ENCODE measurements at places on chromosomes 2 and 18.

- DNase-seq = no peak
Measured at GRCh38 chr2:71528749-71529148, 75.4 kb downstream of the DYSF start.

GRCh38 chr2:183148955-183149354 is 24.7 kb downstream of the NUP35 start:
- DNase-seq = no peak

DNA sequence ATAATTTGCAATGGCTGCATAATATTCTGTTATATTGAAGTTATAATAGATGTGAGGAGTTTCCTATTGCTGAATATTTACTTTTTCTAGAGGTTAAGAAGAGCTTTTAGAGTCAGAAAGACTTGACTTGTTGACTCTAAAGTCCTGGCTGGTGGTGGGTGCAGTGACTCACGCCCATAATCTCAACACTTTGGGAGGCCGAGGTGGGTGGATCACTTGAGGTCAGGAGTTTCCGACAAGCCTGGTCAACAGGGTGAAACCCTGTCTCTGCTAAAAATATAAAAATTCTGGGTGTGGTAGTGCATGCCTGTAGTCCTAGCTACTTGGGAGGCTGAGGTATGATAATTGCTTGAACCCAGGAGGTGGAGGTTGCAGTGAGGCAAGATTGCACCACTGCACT is 33.9 kb upstream of the ATIC start:
- DNase-seq = no peak

DNA sequence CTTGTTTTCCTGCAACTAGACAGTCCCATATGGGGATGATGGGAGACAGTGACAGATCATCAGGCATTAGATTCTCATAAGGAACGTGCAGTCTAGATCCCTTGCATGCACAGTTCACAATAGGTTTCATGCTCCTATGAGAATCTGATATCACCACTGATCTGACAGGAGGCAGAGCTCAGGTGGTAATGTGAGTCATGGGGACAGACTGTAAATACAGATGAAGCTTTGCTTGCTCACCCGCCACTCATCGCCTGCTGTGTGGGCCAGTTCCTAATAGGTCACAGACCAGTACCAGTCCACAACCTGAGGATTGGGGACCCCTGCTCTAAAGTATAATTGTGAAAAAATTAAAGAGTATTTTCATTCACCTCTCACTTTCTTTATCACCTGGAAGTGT is 23.6 kb upstream of the RAB1A start:
- DNase-seq = no peak

DNA sequence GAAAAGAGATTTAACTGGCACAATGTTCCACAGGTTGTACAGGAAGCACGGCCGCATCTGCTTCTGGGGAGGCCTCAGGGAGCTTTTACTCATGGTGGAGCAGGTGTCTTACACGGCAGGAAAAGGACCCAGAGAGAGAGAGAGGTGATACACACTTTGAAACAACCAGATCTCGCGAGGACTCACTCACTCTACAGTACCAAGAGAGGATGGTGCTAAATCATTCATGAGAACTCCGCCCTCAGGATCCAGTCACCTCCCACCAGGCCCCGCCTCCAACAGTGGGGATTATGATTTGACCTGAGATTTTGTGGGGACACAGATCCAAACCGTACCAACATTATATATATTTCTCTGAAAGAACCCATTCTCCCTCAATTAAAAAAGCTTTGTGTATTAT is 79.7 kb upstream of the DOCK10 start:
- DNase-seq = no peak

GRCh38 chr2:234869969-234870368 is 81.8 kb upstream of the SH3BP4 start:
- DNase-seq = no peak

DNA sequence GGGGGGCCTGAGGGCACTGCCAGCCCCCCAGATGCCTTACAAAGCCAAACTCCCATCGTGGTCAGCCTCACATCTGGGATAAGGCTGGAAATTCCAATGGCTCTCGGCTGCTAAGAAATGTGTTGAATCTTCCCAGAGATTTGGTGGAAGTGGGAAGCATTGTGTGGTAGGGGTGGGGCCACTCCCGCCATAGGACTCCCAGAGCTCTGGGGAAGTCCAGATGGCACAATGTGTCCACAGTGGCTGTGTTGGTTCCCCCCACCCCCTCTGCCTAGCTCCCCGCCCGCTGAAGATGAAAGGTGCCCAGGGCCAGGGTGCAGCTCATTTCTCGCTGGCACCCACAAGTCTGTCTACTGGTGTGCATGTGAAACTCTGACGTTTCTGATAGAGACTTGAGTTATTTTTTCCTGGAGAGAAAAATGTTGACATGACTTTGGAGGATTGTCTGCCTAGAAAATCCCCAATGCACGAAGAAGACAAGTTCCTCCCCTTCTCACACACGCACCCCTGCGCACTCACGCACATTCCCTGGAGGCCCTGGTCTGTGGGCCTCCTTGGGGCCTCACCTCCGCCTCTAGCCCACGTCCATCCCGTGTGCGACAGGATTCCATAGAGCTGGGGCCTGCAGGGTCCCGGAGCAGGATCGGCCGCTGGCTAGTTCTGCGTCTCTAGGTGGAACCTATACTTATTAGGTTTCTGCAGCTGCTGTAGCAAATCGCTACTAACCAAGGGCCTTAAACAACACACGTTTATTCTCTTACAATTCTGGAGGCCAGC is 199.1 kb downstream of the ZFP36L2 start:
- no peak for DNase-seq

- no peak for DNase-seq
Measured at GRCh38 chr2:144170179-144170578, 349.7 kb downstream of the ZEB2 start.

GRCh38 chr18:25055076-25055475 is 296.9 kb downstream of the ZNF521 start:
- no peak for DNase-seq

GRCh38 chr2:220315098-220315823 is 687.8 kb downstream of the SLC4A3 start:
- DNase-seq = no peak

DNA sequence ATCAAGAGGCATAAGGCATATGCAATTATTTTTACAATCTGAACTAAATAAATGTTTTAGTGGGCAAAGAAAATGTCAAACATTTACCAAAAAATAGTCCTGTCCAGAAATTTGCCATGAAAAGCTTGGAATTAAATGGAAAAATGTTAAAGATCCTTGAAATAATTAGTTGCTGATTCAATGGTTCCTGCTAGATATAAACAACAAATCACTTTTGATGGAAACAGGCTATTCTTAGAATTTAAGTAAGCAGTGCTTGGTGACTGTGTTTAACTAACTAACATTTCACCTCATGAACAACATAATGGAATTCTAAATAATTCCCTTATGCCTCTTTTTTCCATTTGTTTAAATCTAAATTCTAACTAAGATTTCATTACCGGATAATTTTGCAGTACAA is 3.9 kb downstream of the RND3 start:
- no peak for DNase-seq

GRCh38 chr2:5539282-5540165 is 152.7 kb upstream of the SOX11 start:
- peak; percentile 59 for DNase-seq

DNA sequence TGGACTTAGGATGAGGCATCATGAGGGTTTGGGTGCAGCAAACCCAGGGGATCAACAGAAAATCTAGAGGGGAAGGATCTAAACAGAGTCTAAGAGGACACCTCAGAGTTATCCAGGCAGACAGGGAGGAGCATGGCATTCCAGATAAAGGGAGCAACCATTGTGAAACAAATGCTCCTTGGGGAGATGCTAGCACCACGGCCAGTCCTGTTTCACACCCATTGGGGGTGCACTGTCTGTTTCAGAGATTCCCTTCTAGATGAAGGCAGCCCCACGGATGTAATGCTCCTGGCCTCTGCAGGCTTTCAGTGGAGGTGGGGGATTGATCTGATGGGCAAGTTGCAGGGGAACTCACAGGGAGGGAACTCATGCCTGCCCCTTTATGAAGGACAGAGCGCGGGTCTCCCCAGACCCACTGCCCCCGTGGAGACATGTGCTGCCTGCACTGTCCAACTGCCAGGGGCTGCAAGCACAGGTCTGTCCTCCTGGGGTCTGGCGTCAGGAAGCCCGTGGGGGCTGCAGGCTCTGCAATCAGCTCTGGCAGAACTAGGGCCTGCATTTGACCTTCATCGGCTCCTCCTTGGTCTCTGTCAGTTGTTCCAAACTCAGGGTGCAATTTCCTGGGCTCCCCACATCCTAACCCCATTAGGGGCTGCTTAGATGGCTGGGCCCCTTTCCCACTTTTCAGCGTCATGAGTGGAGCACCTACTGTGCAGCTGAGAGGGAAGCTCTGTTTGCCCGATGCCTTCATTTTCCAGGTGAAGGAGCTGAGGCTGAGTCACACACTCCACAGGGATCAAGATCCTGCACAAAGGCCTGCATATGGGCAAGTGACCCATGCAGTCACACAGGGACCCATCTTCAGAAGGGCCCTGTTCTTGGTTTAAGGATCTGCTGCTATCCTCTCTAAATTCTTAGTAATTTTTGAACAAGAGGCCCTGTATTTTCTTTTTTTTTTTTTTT is 163.4 kb downstream of the ARL4C start:
- DNase-seq = no peak

DNA sequence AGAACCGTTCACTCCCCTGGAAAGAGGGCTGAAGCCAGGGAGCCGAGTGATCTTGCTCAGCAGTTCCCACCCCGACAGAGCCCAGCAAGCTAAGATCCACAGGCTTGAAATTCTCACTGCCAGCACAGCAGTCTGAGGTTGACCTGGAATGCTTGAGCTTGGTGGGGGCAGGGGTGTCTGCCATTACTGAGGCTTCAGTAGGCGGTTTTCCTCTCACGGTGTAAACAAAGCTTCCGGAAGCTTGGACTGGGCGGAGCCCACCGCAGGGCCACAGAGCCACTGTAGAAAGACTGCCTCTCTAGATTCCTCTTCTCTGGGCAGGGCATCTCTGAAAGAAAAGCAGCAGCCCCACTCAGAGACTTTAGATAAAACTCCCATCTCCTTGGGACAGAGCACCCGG is 180.8 kb downstream of the WDR7 start:
- DNase-seq = no peak

DNA sequence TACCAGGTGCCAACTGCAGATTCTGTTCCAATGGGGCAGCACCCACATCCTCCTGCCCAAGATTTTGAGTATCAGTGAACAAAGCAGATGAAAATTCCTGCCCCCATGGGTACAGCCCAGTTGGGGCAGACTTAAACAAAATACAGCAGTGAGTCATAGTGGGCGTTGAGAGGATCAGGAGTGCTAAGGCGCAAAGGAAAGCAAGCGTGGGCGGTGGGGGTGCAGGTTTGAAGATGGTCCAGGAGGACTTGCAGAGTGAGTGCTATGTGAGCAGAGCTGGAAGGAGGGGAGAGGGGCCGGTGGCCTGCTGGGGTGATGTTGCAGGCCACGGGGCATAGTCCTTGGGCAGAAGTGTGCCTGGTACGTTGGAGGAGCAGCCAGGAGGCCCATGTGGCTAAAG is 24.7 kb downstream of the STEAP3 start:
- DNase-seq = no peak

GRCh38 chr2:105904938-105905337 is 160.2 kb downstream of the NCK2 start:
- no peak for DNase-seq

- no peak for DNase-seq
Measured at GRCh38 chr2:2834105-2834504, 503.0 kb upstream of the MYT1L start.

DNA sequence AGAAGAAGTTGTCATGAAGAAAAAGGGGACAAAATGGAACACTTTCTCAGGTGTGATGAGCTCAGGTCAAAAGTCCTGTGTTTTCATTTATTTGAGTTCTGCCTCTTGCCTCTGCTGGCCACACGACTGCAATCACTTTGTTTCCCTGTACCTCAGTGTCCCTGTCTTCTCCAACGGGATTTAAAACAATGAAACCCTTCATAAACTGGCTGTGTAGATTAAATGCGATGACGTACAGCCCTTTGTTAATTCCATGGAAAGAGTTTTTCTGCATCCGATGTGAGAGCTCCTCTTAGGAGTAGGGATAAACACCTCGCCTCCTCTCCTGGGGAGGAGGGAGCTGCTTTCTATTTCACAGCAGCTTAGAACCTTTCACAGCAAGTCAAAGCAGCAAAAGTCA is 51.5 kb upstream of the CNGA3 start:
- no peak for DNase-seq

- no peak for DNase-seq
Measured at GRCh38 chr2:3655871-3656761, 1.9 kb upstream of the ALLC start.

DNA sequence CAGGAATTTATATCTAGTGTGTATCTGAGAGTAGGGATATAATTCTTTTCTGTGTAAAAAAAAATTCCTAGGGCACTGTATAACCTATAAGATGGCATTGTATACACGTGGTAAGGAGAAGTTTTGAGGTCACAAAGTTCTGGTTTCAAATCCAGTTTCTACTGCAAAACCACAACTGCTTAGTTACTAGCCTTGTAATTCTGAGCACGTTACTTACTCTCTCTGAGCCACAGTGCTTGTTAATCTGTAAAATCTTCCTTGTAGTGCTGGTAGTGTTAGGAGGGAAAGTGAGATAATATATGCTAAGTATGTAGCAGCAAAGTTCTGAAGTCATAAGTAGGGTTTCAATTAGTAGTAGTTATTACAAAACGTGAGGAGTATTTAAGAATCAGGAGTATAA is 175.4 kb downstream of the SATB2 start:
- no peak for DNase-seq

- no peak for DNase-seq
Measured at GRCh38 chr18:59420244-59420643, 61.2 kb upstream of the LMAN1 start.

- DNase-seq = no peak
Measured at GRCh38 chr2:139465789-139466188, 685.6 kb upstream of the NXPH2 start.

DNA sequence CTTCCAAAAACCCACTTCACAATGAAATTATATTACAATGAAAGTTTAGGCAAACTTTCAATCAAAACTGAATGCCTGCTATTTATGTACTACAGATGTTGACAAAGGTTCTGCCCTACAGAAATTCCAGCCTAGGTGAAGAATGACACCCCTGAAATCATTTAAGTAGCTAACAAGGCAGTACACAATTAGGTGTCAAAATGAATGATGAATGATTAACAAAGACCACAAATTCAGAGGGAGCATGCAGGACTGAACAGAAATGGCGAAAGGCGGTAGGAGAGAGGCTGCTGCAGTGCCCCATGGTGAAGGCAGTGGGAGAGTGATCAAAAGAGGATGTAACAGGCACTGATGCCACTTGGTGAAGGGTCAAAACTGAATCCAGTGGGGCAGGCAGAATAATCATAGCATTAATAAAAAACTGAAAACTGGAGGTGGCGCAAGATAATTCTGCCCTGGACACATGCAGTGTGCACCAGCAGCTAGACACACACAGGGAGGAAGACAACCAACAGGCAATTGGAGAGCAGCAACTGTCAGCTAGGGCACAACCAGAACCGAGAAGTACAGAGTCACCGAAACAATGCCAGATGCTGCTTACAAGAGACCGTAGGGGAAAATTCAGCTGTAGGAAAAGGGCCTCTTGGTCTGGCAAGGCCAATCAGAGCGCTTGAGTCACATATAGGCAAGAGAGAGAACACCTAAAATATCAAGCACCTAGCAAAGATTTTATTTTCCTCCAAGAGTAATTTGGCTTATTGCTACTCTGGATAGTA is 4.5 kb downstream of the TMEM131 start:
- DNase-seq = no peak

GRCh38 chr2:16686641-16687040 is 21.0 kb upstream of the CYRIA start:
- DNase-seq = no peak

- DNase-seq = no peak
Measured at GRCh38 chr2:163348857-163349380, 386.9 kb downstream of the FIGN start.

- DNase-seq = no peak
Measured at GRCh38 chr2:237300739-237301138, 113.2 kb downstream of the COL6A3 start.

- DNase-seq = no peak
Measured at GRCh38 chr2:155169317-155169716, 470.8 kb downstream of the KCNJ3 start.
